B cell (primary cell): ENCODE measurements at places on chromosomes 11 and 22. TPM values are rescaled to one million over a fixed set of nuclear protein-coding genes. Genes with fewer than 3 reads are reported as not detected.
A peak's percentile ranks its signal among the peaks of the same experiment; 100 is the strongest.

GRCh38 chr11:61914471-61915171 is 2.7 kb downstream of the RAB3IL1 start:
- no peak for DNase-seq

DNA sequence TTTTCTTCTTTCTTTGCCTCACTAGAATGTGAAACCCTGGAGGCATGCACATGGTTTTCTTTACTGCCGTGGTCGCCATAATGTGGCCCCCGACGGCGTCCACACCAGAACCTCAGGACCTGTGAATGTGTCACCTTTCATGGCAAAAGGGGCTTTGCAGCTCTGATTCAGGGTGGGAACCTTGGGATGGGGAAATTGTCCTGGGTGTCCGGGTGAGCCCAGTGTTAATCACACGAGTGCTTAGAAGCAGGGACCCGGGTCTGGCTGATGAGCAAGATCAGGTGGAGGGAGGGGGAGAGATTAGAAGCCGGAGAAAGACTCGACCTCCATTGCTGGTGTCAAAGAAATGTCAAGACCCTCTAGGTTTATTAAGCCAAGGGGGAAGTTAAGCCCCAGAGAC is 74.7 kb upstream of the SHISAL1 start:
- no peak for DNase-seq

PANX2 gene
- total RNA-seq = 0.53 and 0.59 TPM in 2 replicates

- DNase-seq = no peak
Measured at GRCh38 chr11:131327421-131327820, 43.0 kb upstream of the NTM start.

TMPRSS6 gene
- 0.15 TPM in 1 of 2 replicates, not detected in the other for total RNA-seq

GRCh38 chr11:62546929-62547625 is 471 bp upstream of the AHNAK start:
- DNase-seq = no peak

HPX gene
- 1.1 and 2.4 TPM in 2 replicates for total RNA-seq

GRCh38 chr11:111823131-111823530 is 48.2 kb downstream of the ALG9 start:
- no peak for DNase-seq

DNA sequence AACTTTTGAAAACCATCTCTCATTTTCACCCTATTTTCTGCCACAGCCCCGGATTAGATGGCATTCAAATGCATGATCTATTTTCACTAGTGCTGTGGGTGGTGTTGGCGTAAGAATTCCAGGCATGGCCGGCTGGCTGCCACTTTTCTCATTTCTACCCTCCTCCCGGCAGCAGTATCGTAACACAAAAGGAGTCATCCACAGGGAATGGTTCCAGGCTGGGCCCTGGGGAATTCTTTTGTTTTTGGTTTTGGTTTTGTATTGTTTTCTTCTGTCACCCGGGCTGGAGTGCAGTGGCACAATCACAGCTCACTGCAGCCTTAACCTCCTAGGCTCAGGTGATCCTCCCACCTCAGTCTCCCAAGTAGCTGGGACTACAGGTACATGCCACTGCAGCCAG is 13.8 kb downstream of the JAML start:
- no peak for DNase-seq

DNA sequence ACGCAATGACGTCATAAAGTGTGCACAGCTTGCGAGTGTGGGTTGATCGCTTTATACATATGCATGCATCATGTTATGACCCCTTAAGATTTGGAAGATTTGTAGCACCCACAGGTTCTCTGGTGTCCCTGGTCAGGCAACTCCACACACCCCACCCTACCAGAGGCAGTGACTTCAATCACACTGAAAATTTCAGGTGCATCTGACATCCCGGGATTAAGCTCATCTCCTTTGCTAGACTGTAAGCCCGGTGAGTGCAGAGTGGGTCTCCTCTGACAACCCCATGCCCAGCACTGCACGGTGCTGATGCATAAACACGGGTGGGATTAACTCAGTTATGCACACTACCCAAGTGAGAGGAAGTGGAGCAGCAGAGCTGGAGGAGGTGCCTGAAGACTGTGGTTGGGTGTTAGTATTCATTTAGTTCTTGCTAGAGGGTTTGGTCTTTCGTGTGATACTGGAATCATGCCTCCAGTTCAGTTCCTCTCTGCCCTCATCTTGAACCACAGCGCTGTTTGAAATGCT is 6.5 kb downstream of the ARSA start:
- peak; percentile 73 for DNase-seq

GRCh38 chr22:21032037-21032867 is at the start of gene SLC7A4:
TSS of gene SLC7A4 (minus strand) at chr22:21032561. CDS start at chr22:21031812, 749 bp downstream.
- DNase-seq = no peak

GRCh38 chr11:90803831-90804230 is 581.0 kb upstream of the CHORDC1 start:
- DNase-seq = no peak

GRCh38 chr11:86209806-86210657 is 34.5 kb upstream of the EED start:
- DNase-seq = no peak

SAA2 gene
- total RNA-seq = not detected in 2 replicates

DNA sequence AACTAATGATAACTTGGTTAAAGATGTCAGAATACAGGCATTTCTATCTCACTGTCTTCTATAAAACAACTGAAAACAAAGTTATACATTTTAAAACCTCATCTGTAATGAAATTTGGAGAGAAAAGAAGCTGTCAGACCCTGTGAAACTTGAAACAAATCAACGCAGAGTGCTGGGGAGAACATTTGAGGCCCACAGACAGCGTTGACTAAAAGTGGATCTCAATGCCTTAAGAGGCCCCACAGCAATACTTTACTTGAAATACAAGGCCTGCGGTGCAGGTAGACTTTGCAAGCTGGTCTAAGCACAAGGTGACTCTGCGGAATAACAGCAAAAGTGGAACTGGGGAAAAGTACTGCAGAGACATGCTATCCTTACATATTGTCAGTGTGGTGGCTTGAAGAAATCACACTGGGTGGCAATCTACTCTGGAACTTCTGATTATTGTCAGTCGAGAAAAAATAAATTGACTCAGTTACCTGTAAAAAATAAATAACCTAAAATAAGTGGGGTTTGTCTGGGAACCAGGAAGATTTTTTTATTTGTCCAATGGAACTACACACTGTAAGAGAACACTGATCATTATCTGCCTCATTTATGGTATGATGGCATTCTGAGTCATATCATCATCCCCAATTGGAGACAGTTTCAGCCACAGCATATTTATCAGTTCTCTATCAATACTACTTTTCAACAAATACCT is 138.9 kb downstream of the LUZP2 start:
- no peak for DNase-seq

MS4A3 gene
- not detected in 2 replicates for total RNA-seq

DNA sequence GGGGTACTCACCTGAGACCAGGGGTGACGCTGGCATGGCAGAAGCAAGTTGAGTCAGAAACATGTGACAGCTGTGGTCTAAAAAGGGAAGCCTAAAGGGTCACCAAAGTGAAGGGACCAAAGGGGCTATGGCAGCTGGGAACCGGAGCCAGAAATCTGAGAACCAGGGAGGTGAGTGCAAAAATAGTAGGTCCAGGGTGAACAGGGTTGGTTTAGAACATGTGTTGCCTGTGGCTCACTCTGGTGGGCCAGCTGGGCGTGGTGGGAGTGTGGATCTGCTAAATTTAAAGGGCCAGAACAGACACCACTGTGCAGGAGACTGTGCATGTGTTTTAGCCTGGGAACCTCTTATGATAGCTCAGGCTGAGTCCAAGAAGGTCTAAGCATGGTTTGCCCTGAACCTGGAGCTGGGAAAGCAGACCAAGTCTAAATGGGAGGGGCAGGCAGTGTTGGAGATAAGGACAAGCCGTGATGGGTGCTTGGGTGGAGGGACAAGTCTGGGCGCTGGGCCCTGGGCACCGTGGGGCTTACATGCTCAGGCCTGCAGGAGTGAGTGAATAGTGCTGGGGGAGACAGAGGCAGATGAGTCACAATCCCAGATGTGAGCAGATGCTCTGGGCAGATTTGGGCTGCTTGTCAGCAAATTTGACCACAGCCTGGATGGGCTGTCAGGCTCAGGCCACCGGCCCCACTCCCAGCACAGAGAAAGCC is 41.4 kb upstream of the ZBED5 start:
- no peak for DNase-seq
